Stimulated activated CD4-positive, alpha-beta T cell treated with anti-CD3 and anti-CD28 coated beads, Interleukin-2, amount 100 ng/mL, for 48 hours (primary cell): ENCODE measurements at places on chromosomes 13 and 19.

GRCh38 chr19:35843676-35844481 lies 8.4 kb downstream of the NPHS1 start:
- DNase-seq = no peak

GRCh38 chr13:46478651-46479050 lies 74.3 kb upstream of the LRCH1 start:
- DNase-seq = no peak

DNA sequence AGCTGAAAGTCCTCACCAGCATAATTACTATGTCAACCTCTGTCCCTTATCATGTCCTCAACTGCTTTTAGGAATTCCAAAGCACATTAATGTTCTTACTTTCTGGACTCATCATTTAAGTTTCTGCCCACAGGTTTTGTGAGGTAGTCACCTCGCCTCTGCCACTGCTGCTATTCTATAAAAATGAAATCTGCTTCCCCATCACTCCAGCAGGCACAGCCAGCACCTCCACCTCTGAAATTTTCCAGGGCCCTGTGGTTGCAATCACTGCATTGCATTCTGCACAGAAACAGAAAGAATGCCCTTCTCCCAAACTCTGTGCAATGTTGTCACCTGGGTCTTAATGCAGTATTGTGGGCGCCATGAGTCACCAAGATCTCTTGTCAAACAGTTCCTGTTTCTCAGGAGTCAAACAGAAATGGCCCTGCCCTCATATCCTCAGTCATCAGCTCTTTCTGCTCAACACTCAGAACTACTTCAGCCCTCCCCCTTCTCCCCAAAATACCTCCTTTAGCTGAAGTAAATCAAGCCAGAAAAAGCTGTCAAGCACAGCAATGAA lies 529.2 kb upstream of the NBEA start:
- DNase-seq = no peak

- no peak for DNase-seq
These were observed 3.3 kb upstream of the KLK11 start for GRCh38 chr19:51029718-51030117.

DNA sequence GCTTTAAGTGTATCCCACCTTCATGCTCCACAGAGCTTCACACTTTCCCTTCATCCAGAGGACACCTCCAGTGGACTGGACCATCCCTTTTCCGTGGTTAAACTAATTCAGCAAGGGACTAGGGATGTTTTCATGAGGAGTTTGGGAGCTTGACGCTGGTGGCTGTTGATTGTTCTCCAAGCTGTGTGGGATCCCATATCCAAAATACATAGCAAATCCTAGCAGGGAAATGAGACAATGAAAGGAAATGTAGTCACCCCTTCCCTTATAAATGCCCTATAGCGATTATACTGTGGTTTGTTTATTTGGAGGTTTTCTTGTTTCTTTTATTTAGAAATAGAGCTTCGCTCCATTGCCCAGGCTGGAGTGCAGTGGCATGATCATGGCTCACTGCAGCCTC lies 31.6 kb upstream of the DPRX start:
- DNase-seq = no peak

- peak; percentile 20 for DNase-seq
These were observed 2.0 kb upstream of the TMEM221 start for GRCh38 chr19:17450264-17451075.

- no peak for DNase-seq
These were observed 50.8 kb downstream of the EFNB2 start for GRCh38 chr13:106484537-106485193.

DNA sequence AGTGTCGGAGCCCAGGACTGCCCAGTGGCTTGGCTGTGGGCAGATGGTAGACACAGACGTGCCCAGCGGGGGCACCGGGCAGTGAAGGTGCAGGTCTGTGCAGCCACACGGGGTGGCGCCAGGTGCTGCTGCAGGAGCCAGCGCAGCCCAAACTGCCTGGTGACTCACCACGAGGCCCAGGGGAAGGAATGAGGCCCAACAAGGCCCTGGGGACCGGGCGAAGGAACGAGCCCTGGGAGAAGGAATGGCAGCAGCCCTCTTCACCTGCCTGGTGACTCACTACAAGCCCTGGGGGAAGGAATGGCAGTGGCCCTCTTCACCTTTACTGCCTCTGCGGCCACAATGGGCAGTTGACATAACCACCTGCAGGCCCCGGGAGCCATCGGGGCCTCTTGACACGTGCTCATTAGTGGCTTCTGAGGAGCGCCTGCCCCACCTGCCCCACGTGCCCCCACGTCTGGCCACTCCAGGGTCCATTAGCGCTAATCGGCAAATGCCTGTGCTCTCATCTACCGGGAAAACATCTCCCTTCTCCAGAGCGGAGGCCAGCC lies 9.3 kb downstream of the MED16 start:
- DNase-seq = no peak

GRCh38 chr19:42422901-42423461 lies 4.2 kb downstream of the LIPE start:
- DNase-seq = peak; percentile 45

DNA sequence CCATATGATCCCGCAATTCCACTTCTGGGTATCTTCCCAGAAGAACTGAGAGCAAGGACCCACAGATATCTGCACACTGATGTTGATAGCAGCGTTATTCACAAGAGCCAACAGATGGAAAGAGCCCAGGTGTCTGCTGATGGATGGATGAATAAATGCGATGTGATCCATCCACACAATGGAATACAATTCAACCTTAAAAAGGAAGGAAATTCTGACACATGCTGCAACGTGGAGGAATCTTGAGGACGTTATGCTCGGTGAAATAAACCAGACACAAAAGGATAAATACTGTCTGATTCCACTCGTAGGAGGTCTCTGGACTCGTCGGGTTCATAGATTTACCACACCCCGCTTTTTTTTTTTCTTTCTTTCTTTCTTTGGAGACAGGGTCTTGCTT lies 21.8 kb downstream of the ARHGEF18 start:
- DNase-seq = no peak

- no peak for DNase-seq
These were observed 23.3 kb downstream of the RBM26 start for GRCh38 chr13:79382545-79383275.

GRCh38 chr13:73715911-73716510 lies 418.2 kb downstream of the KLF12 start:
- DNase-seq = no peak

GRCh38 chr13:49635599-49636433 lies 7.5 kb downstream of the ARL11 start:
- no peak for DNase-seq

DNA sequence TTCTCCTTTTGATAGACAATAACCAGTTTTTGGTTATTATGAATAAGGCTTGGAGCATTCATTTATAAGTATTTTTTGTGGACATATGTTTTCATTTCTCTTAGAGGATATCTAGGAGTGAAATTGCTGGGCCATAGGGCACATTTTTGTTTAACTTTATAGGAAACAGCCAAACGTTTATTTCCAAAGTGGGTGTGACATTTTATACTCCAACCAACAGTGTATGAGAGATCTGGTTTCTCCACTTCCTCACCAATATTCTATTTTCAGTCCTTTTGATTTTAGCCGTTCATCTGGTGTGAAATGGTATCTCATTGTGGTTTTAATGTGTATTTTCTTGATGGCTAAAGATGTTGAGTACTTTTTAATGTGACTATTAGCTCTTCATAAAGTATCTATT lies 21.9 kb downstream of the TDRD3 start:
- DNase-seq = no peak

DNA sequence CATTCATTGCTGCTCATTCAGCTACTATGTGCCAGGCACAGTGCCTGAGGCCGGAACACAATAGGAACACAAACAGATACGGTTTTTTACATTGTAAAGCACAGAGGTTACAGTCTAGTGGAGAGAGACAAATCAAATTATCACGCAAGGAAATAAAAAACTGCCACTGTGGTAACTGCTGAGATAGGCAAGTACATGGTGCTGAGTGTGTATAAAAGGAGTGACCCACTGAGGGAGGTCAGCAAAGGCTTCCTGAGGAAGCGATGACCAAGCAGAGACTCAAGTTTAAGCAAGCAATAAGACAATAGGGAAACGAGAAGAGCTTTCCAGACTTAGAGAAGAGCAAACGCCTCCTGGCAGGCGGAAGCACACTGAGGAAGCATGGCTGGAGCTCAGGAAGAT lies 56.4 kb downstream of the NUFIP1 start:
- DNase-seq = no peak

- DNase-seq = no peak
These were observed 180.1 kb downstream of the POSTN start for GRCh38 chr13:37418490-37418889.

DNA sequence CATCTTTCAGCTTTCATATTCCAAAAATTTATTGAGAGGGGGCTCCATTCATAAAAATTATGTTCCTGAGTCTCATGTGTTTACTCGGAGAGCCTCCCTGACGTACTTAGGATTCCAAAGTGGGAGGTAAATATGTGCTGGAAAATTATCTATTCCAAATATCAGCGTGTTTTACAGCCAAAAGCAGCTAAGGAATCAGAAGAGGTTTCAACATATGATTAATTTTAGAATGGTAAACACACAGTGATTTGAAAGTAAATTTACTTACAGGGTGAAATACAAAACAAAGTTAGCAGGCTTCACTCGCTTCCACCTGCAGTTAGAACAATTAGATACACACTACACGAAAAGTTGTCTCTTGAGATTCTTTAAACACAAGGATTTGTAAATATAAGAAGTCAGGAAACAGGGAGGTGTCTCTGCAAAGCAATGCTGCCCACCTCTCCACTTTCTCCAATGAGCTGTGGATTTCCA lies 313.8 kb upstream of the NBEA start:
- no peak for DNase-seq

GRCh38 chr19:43380771-43381386 lies 27.4 kb downstream of the CD177 start:
- no peak for DNase-seq

- peak; percentile 98 for DNase-seq
These were observed 433 bp upstream of the ZNF616 start for GRCh38 chr19:52140032-52140710.

GRCh38 chr13:33678084-33678483 lies 139.9 kb upstream of the RFC3 start:
- no peak for DNase-seq

DNA sequence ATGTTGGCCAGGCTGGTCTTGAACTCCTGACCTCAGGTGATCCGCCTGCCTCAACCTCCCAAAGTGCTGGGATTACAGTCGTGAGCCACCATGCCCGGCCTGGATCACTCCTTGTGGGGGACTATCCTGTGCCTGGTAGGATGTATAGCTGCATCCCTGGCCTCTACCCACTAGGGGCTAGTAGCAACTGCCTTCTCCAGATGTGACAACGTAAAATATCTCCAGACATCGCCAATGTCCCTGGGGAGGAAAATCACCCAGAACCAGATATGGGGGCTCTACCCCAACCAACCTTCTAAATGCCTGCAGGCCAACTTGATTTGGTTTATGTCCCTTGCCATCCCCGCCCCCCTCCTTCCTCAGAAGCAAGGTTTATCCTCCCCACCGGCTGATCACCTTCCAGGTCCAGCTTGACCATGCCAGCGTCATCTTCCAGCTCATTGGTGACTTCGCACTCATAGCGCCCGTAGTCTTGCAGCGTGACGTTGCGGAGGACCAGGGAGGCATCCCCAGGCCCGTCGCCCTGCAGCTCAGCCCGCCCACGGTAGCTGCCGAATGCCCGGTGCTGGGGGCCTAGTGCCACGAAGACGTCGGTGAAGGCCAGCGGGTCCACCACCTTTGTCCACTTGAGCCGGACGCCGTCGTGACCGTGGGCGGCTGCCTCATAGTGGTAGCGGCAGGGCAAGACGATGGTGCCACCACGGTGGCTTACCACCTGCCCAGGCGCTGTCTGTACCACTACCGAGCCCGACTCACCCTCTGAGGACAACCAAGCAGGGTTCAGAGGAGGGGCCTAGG lies 12.5 kb downstream of the TM6SF2 start:
- no peak for DNase-seq

DNA sequence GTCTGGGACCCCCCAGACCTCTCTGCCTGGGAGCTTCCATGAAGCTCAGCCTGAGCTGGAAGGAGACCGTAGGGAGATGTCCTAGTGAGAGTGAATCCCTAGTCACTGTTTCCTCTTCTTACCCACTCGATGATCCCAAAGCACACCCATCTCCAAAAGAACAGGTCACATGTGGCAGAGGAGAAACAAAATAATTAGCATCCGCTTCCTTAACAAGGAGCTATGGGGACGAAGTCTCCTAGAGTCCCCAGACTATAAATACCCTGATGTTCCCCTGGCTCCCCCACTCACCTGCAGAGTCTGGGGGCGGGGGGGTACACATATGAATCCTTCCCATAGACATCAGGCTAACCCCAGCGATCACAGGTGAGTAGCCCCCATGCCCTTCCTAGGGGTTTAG lies at the start of gene OR1I1:
OR1I1 (plus strand) TSS at position 301 of the 400 bp plus-strand sequence. CDS start 4,855 bp downstream, outside the sequence.
- no peak for DNase-seq

GRCh38 chr19:6730153-6730804 lies 7.1 kb downstream of the GPR108 start:
- DNase-seq = peak; percentile 39

DNA sequence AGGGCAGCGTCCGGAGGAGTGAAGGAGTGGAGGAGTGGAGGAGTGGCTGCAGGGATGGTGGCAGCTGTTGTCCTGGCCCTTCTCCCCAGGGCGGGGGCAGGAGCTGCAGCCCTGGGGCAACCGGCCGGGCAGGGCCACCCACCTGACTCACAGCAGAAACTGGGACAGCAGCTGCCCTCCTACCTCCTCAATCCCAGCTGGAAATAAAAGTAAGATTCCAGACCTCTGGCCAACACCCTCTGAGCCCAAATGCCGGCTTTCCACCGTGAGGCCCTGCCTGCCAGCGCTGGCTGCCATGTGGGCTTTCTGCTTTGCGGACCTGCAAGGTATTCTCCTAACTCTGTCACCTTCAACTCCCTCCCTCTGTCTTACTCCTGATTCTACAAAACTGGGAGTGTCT lies 3.3 kb upstream of the CLPP start:
- no peak for DNase-seq

GRCh38 chr13:112968380-112968909 lies 569 bp upstream of the MCF2L start:
- peak; percentile 21 for DNase-seq

- no peak for DNase-seq
These were observed 33.9 kb upstream of the FLT1 start for GRCh38 chr13:28528848-28529247.

DNA sequence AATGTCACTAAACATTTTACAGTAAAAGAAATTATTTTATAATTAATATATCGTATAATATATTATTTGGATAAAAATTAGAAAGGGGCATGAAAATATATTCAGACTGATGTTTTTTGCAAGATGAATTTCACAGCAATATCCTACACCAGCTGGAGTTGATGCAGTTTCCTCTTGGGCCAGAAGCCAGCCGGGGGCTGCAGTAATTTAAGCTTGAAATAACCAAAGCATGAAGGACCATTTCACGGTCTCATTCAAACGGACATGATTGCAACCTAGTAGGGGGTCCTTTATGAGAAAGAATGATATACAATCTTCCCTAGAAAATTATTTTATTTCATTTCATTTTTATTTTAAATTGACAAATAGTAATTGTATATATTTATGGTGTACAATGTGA lies 797.2 kb upstream of the PCDH9 start:
- DNase-seq = no peak

GRCh38 chr19:11480715-11481533 lies at the start of gene ELAVL3:
Gene ELAVL3 (minus strand): TSS chr19:11481046. CDS start chr19:11480608, 438 bp downstream.
- no peak for DNase-seq
